ENCODE measurements at places on chromosomes 16 and 17.

DNA sequence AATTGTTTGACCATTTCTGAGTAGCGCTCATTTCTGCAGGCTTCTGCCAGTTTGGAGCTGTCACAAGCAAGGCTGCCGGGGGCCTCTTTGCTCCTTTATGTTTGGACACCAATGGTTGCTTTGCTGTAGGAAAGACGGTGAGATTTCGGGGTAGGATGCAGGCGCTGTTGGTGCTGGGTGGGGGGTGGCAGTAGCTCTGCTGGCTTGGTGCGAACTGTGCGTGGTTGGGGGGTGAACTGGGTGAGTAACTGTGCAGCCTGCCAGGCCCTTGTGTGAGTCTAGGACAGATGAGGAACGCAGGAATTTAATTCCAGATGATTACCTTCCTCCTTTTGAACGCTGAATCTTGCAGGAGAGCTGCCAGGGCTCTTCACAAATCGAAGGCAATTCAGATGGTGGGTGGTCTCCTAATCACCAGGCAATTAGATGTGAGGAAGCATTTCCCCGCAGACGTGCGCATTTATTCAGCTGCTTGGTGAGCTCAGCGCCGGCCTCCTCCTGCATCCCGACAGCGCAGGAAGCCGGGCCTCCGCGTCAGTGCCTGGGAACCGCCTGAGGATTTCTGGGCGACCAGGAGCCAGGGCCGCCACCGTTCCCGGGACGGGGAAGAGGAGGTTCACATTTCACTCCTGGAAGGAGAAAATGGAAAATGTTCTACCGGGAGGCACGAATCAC is 154.4 kb downstream of the FOXL1 start:
- DNase-seq = no peak

DNA sequence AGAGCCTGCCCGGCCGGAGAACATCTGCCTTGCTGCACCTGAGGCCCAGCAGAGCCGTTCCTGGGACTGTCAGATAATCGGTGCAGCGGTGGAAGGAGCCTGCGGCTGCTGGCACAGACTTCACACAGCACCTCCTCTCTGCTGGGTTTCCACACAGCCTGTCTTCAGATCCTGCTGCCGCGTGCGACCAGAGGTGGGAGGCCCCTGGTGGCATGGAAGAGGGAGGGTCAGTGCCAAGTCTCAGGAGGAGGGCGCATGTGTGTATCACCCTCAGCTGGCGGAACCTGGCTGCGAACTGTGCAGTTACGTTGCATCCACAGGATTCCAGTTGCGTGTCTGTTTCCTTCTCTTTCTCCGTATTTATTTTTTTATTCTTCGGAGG is 3.3 kb downstream of the CDK5R1 start:
- DNase-seq = no peak

GRCh38 chr16:20937736-20938135 is 37.2 kb downstream of the LYRM1 start:
- no peak for DNase-seq

DNA sequence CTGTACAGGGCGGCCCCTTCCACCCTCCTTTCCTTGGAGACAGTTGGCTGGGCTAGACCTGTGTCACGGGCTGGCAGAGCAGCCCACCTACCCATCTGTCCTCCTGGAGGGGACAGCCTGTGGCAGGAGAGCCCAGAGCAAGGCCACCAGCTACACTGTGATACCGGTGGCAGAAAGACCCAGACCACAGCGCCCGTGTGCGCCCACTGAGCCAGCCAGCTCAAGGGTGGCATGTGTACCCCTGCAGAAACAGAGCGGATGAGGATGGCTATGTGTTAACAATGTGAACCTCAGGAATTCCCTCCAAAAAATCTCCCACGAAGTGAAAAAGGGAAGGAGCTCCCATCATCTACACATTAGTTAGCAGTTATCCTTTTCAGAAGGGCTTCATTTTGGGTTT is 7.1 kb downstream of the HBQ1 start:
- no peak for DNase-seq

GRCh38 chr16:28274676-28275075 is 17.6 kb upstream of the SBK1 start:
- DNase-seq = no peak

DNA sequence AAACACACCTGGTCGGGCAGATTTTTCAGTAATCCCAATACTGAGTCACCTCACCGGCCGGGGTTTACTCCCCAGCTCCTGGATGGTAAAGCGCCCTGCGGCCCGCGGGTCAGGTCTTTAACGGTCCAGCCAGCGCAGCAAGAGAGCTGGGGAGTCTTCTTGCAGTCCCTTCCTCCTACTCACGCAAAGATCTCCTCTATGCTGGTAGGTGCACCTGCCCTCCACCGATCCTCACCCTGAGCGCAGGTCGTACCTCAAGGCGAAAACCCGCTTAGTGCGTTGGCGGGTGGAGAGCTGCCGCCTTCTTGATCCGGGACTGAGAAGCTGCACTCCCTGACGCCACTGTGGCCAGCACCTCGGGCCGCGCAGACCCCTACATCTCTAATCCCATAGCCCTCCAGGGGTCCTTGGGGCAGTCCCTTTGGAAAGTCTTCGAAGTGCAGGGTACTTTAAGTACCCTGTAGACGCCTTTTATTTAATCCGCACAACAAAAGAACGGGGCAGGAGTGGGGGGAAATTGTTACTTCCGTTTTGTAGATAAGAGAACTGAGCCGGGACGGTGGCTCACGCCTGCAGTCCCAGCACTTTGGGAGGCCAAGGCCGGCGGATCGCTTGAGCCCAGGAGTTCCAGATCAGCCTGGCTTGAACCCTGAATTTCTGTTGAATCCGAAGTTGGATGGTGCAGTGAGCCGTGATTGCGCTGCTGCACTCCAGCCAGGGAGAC is 10.4 kb upstream of the HOXB13 start:
- no peak for DNase-seq

GRCh38 chr17:19747829-19748806 is at the start of gene ALDH3A1:
TSS of gene ALDH3A1 (minus strand) at chr17:19748298. CDS start at chr17:19745129, 3,169 bp downstream.
- no peak for DNase-seq

DNA sequence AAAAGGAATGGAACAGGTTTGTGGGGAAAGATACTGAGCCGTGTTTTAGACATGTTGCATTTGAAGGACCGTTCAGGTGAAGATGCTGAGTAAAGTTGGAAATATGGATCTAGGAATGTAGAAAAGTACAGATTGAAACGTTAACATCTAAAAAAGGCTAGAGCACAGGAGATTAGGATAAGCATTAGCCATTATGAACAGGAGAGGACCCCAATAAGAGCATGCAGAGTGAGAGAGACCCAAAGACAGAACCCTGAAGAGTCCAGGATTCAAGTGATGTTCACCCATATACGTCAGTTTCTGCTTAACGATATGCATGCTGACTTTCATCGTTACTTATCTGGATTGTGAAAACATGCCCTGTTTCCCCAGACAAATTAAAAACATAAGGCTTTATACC is 140.5 kb downstream of the STX8 start:
- DNase-seq = no peak

DNA sequence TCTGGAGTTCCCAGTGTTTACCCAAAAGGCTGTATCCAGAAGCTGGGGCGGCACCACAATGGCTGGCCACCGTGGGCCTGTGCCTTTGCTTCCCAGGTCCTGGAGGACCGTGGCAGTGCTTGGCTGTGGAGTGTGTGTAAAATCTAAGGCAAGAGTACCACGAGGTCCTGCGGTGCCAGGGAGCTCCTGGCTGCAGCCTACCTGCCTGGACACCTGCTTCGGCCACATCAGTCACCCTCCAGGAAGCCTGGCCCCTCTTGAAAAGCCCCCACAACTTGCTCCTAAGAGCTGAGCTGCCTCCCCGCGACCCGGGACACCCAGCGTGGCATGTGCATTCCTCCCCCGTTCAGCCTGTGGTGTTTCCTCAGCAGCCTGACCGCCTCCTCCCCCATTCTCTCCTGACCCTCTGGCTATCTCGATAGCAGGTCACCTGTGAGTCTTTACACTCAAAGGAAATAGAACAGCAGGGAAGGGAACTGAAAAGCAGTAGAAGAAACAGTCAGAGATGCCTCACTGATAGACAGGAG is 7.9 kb downstream of the TIMM22 start:
- DNase-seq = no peak

DNA sequence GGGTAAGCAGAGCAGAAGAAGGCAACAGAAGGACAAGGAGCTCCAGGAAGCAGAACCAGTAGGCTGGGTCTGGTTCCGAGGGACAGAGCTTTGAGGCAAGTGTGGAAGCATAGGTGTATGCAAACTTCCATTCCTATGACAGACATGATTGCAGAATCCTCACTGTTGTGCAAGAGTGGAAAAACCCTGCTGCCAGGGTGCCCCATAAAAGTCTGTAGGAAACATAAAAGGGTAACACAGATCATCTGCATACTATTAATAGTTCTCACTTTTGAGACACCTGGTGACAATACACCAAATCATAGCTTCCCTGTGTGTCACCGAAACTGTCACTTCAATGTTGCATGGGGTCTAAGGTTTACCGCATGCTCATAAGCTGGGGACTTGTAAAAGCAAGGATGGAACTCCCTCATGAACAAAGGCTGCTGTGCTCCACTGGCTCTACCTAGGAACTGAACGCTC is 39.7 kb downstream of the ARHGAP17 start:
- no peak for DNase-seq

- DNase-seq = no peak
These were observed 76.5 kb upstream of the TNRC6C start for GRCh38 chr17:77882040-77882439.

- no peak for DNase-seq
These were observed 80.1 kb upstream of the RPL38 start for GRCh38 chr17:74123350-74123749.

- no peak for DNase-seq
These were observed 1.8 kb downstream of the MAP3K14 start for GRCh38 chr17:45314741-45315647.

DNA sequence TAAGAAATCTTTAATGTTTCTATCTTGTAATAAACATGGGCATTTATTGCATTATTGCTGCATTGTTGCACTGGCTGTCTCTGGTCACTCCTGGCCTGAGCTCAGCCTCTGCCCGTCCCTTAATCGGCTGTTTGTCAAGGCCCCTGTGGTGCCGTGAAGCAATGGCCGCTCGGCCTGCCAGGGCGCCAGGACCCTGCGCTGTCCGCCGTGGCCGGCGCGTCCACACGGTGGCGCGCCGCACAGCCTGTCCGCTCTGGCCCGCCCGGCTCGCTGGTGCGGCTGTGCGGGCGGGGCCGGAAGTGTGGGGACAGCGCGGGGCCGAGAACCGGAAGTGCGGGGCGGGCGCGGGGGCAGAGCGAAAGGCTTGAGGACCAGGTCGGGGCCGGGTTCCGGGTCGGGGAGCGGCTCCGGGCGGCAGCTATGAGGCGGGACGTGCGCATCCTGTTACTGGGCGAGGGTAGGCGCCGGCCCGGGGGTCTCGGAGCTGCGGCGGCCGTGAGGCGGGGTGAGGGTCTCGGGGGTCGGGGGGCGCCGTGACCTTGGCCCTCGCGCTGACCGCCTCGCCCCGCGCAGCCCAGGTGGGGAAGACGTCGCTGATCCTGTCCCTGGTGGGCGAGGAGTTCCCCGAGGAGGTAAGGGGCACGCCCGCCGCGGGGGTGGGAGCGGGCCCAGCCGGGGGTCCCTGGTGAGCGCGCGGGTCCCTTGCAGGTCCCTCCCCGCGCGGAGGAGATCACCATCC is at the start of gene RHOT2:
Gene RHOT2 (plus strand): TSS at position 353 of the 739 bp plus-strand sequence. CDS start 68 bp downstream, at position 421.
- peak; percentile 77 for DNase-seq

GRCh38 chr17:46783031-46783593 is 35.4 kb downstream of the WNT3 start:
- no peak for DNase-seq

- no peak for DNase-seq
These were observed 63.7 kb downstream of the SPAG9 start for GRCh38 chr17:51056813-51057510.

DNA sequence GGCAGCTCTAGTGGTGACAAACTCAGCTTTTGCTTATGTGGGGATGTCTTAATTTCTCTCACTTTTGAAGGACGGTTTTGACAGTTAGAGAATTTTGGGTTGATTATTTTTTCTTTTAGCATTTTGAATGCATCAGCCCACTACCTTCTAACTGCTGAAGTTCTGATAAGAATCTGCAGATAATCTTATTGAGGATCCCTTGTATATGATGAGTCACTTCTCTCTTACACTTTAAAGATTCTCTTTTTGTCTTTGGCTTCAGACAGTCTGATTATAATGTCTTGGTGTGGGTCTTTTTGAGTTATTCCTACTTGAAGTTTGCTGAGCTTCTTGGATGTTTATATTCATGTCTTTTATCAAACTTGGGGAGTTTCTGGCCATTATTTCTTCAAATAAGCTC is 5.5 kb upstream of the PRKCB start:
- DNase-seq = no peak

GRCh38 chr17:50129728-50130558 is at the start of gene SAMD14:
TSS of gene SAMD14 (minus strand) at chr17:50130160. CDS start at chr17:50124959, 5,201 bp downstream.
- DNase-seq = no peak

DNA sequence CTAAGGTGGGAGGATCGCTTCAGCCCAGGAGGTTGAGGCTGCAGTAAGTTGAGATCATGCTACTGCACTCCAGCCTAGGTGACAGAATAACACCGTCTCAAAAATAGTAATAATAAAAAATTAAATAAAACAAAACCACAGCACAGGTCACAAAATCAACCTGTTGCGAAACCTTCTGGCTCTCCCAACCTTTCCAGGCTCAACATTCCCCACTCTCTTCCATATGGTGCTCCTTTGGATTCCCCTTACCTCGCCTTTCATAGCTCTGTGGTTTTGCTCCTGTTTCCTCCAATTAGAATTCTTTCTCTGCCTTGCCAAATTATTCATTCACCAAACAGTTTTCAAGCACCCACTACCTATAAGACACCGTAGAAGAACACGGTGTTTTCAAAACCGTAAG is 4.7 kb downstream of the ZDHHC7 start:
- no peak for DNase-seq

GRCh38 chr17:34408439-34408838 is 45.4 kb upstream of the CCL1 start:
- DNase-seq = no peak

- no peak for DNase-seq
These were observed 102.6 kb downstream of the ZNF778 start for GRCh38 chr16:89319886-89320781.

DNA sequence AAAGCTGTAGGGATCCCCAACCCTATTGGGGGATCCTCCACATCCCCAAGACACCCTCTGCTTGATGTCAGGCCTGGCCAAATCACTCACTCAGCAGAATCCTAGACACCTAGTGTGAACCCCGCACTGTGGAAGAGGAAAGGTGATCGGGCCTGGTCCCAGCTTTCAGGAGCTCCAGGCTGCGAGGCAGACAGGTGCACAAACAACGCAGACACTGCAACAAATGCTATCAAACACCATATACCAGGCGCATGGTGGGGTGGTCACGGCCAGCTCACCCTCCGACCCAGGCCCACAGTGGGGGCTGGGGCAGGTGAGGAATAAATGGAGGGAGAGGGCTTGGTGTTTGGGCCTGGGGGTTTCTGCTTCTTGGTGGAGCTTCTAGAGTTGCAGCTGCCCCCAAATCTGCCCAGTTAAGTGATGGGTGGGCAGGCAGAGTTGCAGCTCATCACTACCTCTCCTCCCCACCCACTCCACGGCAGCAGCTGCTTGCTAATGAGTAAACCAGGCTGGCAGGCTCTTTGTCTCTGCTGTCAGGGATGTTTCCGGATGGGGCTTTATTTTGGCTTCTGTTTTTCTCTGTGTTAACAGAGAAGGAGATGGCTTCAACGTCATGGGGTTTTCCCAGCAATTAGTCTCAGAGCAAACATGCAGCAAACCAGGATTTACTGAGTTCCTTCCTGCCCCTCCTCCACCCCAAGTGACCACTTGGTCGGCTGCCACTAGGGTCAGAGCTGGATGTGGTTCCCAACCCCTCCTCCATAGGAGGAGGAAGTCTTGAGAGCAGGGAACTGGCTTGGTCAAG is 46.6 kb downstream of the PECAM1 start:
- DNase-seq = no peak

GRCh38 chr16:80100846-80101451 is 439.8 kb upstream of the DYNLRB2 start:
- DNase-seq = no peak

Data from stimulated activated CD4-positive, alpha-beta T cell treated with anti-CD3 and anti-CD28 coated beads, TNF-alpha, amount 100 ng/mL, for 1 hour (primary cell).